ENCODE measurements at places on chromosomes 4 and X.

DNA sequence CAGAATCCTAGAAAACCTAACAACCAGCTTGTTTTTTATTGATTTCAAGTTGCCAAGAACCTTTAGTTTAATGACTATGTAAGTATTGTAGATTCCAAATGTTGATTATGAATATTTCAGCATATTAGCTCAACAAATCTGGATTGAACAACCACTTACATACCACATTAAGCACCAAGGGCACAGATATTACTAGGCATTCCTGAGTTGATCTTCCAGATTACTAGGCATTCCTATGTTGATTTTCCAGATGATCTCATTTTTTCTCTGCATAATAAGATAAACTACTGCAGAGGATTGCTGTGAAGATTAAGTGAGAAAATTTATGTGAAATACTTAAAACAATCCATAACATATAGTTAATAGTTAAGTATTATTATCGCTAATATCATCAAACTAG, 17.4 kb upstream of the DCAF8L1 start:
- no peak for DNase-seq

GRCh38 chr4:108943976-108944591, 181.2 kb upstream of the ETNPPL start:
- no peak for DNase-seq

- no peak for DNase-seq
Observed at GRCh38 chr4:28451346-28451745, 1590.7 kb downstream of the STIM2 start.

DNA sequence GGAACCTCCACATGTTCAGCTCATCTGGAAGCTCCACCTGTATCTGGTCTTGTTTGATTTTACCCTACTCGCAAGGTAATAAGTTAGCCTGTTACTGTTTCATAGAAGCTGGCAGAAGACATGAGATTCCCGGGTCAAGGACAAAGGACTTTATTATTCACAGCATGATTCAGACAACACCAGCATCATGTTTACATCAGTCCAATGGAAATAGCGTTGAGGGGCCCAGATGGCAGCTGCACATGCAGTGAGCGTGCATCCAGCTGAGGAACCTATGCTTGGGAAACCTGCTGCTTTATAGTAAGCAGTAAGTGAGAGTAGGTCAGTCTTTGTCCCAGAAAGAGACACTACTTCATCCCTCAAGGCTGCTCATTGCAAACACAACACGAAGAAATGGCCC, 19.8 kb downstream of the TSPAN5 start:
- DNase-seq: no peak

GRCh38 chrX:120761810-120762209, 113.9 kb downstream of the CT47B1 start:
- DNase-seq: no peak

- DNase-seq: no peak
Observed at GRCh38 chr4:73404042-73404441, at the start of gene ALB. ALB (plus strand) TSS chr4:73404287; CDS start chr4:73404328, 41 bp downstream.

- DNase-seq: no peak
Observed at GRCh38 chr4:128819082-128819742, 9.7 kb downstream of the JADE1 start.

- no peak for DNase-seq
Observed at GRCh38 chr4:8010618-8011017, 71.0 kb upstream of the AFAP1 start.

DNA sequence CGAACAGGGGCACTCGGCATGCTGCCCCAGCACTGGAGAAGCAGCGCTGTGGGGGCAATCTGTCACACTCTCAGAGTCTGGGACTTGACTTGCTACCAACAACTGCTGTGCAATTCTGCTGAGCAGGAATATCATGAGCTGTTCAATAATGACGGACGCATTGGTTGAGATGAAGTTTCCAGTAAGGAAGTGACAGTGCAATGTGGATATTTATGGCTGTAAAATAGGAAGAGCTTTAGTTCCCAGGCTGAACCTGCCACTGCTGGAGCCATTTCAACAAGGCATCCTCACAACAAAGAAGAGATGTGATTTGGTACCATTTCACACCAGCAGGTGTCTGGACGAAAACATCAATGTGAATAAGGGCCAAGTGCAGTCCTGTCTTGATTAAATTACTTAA, 24.2 kb downstream of the CHST7 start:
- no peak for DNase-seq
